Right ventricle myocardium superior (tissue), 1 donor: ENCODE measurements at places on chromosomes 3 and 15. TPM values are rescaled to one million over a fixed set of nuclear protein-coding genes. Genes with fewer than 3 reads are reported as not detected.

- no peak for DNase-seq
Measured at GRCh38 chr15:28914046-28914445, 28.3 kb downstream of the APBA2 start.

GRCh38 chr15:42094512-42094963 is at the start of gene PLA2G4D:
Gene PLA2G4D, minus strand, starts transcription at chr15:42094562. Its CDS starts 103 bp downstream, at chr15:42094459.
- no peak for DNase-seq

KLHL6 gene
- 0.65 TPM for total RNA-seq

- no peak for DNase-seq
Measured at GRCh38 chr3:30368978-30369377, 237.4 kb upstream of the TGFBR2 start.

GRCh38 chr3:123158330-123158729 is 43.4 kb upstream of the SEC22A start:
- DNase-seq = no peak

- DNase-seq = peak; percentile 36
Measured at GRCh38 chr15:63971427-63971805, 74.9 kb downstream of the DAPK2 start.

DNA sequence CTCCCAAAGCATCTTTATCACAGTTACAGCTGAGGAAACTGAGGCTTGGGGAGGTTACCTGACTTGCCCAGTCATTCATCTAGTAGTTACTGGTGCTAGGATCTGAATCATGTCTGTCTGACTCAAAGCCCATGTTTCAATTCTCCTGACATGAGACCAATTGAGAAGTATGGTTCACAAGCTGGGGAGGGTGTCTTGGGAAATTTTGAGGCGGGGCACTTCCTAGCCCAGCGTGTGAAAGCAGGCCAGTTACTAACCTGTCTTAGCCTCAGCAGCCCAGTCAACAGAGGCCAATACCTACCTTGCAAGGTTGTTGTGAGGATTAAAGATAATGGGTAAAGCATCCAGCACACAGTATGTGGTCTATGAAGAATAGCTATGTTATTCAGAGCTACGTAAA is 37.0 kb downstream of the CLDN18 start:
- no peak for DNase-seq

PLSCR5 gene
- total RNA-seq = not detected

GRCh38 chr15:74432968-74433591 is 678 bp downstream of the SEMA7A start:
- no peak for DNase-seq

- no peak for DNase-seq
Measured at GRCh38 chr3:27591312-27592210, 107.4 kb upstream of the SLC4A7 start.

AADACL2 gene
- not detected for total RNA-seq

GRCh38 chr3:74268753-74269152 is 345.7 kb downstream of the CNTN3 start:
- DNase-seq = no peak

SHQ1 gene
- total RNA-seq = 15.1 TPM

GRCh38 chr15:95793231-95793630 is 537.3 kb upstream of the NR2F2 start:
- DNase-seq = no peak

GRCh38 chr3:174863488-174863887 is 4.4 kb downstream of the NAALADL2 start:
- no peak for DNase-seq

DUOXA1 gene
- 0.56 TPM for total RNA-seq
